ENCODE measurements at places on chromosomes 7 and 10.
A peak's percentile ranks its signal among the peaks of the same experiment; 100 is the strongest.

DNA sequence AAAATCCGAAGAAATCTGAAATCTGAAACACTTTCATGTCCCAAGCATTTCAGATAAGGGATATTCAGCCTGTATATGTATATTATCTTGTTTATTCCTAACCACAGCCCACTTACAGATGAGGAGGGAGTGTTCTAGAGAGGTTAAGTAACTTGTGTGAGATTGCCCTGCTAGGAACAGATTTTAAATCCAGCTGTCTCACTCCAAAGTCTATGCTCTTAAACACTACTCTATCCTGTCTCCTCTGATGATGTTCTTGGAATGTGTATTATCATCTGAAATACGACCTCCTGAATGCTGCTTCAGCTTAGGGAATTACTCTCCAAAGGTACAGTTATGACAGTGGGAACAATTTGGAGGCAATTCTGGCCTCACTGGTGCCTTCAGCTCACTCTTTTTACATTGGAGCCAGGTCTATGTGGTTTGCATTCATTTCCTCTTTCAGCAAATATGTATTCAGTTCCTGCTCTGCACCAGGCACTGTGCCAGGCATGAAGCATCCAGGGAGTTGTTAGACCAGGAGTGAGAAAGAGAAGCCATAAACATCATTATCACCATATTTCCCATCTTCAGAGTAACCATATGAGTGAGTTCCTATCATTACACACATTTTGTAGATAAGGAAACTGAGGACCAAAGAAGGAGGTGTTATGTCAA lies 70.2 kb downstream of the NOC3L start:
- DNase-seq, result no peak

DNA sequence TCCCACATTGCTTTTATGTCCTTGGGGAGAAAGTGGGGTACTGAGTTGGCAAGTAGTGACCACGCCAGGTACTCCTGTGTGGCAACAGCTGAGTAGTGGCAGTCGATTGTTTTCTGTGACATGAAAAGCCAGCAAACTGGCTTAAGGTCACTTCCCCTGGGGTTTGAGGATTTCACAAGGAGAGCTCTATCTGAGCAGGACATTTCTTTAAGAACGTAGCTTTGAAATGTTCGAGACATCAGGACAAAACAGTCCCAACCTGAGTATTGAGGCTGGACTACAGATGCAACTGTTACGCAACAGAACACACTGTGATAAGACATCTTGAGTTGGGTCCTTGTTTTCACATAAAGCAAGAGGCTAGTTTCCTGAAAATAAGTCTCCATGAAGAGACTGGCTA lies 146.7 kb upstream of the KLF14 start:
- no peak for DNase-seq

DNA sequence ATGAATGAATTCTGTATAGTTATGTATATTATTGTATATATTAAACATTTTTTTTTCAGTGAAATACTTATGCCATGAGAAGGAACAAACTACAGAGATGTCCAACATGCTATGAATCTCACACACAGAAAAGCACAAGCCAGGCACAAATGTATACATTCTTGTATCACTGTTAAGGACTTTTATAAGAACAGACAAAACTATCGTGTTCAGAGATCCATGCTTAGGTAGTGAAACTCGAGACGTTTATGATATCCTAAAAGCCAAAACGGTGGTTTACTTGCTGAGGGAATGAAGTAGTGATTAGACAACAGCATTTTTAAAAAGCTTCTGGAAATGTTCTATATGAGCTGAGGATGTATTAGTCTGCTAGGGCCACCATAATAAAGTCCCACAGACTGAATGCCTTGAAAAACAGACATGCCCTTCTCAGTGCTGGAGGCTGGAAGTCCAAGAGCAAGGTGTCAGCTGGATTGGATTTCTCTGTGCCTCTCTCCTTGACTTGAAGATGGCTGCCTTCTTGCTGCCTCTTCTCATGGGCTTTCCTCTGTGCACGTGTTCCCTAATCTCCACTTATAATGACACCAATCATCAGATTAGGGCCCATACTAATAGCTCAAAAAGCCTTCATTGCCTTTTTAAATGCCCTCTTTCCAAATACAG lies 4.3 kb downstream of the MKI67 start:
- peak; percentile 30 for DNase-seq

DNA sequence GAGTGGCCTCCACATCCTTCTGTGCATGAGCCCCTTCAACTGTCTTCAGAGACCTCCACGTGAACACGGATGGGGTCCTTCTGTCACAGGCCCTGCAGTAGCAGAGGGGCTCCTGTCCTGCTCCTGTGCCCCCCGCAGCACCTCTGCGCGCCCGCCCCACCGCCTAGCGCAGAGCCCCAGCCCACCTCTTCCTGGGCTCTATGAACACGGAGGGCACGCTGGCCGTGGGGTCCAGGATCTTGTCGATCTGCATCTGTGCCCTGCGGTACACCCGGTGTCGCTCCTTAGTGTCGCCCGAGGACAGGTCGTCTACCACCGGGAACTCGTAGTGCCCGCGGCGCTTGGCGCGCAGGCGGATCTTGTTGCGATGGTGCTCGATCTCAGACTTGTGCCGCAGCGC lies 71.4 kb upstream of the ATP6V0A4 start:
- DNase-seq, result no peak

GRCh38 chr7:37109843-37110242 lies 338.8 kb downstream of the ELMO1 start:
- DNase-seq, result no peak

DNA sequence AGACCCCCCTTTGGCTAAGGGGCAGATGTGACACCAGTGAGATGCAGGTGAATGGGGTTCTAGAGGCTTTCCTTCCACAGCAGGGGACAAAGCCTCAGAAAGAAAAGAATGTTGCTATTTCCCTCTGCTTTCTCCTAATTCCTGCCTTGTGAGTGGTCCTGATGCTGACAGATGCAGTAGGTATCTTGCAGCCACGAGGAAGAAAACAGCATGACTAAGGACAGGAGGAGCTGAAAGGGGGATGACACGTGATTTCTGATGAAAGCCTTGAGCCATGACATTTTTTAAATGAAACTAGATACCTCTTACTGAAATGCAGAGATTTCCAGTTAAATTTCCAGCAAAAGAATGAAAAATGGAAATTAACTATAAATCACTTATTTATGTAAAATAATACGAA lies 92.4 kb downstream of the C1GALT1 start:
- DNase-seq, result no peak

DNA sequence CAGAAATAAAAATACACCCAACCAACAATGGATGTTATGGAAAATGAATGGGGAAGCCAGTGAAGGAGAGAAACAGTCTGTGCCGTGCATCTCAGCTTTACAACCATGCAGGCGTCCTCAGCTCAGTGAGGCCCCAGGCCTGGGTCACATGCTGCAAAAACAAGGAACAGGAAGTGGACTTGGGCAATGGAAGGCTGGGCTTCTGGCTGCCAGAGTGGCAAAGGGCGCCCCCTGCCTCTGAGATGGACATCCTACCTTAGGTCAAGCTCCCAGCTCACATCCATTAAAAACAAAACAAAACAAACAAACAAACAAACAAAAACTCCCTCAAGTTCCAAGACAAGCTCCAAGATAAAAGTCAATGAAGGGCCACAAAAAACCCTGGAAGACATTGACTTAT lies 54.7 kb upstream of the AFAP1L2 start:
- DNase-seq, result no peak

DNA sequence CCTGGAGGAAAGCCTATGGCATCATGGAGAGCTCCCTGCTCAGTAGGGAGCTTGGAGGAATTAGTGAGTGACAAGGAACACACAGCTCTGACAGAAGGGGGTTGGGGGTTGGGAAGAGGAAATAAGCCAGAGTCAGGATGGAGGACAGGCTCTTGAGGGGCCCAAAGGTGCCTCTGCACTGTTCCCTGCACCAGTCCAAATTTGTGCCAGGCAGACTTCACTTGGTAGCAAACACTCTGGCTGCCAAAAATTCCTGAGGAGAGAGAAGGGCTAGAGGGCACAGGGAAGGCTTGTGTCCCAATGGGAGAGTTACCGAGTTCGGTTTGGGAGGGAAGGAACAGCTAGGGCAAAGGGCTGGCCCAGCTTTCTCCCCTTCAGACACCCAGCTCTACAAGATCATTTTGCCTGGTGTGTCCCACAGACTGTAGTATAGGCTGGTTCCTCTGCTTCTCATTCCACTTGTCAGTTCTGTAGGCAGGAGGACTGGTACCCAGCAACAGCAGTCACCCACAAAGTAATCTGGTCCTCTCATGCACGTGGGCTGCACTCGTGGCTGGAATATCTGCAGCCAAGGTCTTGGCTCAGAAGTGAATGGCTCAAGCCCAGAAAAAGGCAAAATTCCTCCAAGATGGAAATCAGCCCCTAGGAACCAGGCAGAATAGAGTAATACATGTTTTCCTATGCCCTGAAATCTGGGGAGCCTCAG lies 8.0 kb upstream of the KCNIP2 start:
- no peak for DNase-seq
